Heart right ventricle (tissue), 16 donors: ENCODE measurements at places on chromosomes 2 and 18.

GRCh38 chr2:177143444-177143843, 69.2 kb upstream of the HNRNPA3 start:
- H3K27ac ChIP-seq: no peak overlapping the region
- H3K36me3 ChIP-seq: no peaks in the 10 kb centered on the region
- peaks cover 7% of the 10 kb centered on the region for H3K4me1 ChIP-seq
- no peak overlapping the region for H3K4me3 ChIP-seq
- DNase-seq: no peak

DNA sequence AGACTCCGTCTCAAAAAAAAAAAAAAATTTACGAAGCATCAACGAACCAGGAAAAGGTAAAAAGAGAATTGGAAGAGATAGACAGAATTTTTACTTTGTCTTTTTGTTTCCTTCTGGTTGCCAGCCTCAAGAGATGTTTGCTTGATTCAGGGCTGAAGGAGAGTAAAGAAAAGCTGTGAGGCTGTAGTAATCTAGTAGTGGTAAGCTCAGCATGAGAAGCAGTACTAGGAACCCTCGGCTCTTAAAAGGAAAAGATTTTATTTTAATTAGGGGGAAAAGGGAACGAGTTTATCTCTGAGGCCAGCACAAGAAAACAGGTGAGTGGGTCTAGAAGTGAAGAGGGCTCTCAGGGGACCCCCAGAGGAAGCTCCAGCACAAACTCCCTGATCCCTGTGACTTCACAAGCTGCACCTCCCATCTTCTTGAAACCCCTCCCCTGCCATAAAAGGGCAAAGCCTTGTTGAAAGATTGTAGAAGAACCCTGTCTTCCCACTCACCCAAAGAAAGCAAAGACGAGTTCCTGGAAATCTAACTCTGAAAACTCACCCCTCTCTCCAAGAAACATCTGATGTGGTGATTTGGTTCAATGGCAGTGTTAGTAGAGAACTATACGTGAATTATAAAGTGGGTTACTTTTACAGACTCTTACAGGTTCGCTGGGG, 8.6 kb downstream of the RBMS1 start:
- H3K27ac ChIP-seq: no peak overlapping the region
- H3K27me3 ChIP-seq: no peaks in the 10 kb centered on the region
- no peak for DNase-seq
- no peaks in the 10 kb centered on the region for H3K36me3 ChIP-seq
- H3K4me1 ChIP-seq: peaks cover 33% of the 10 kb centered on the region

- DNase-seq: no peak
- H3K27me3 ChIP-seq: no peaks in the 10 kb centered on the region
- no peak overlapping the region for H3K4me3 ChIP-seq
Observed at GRCh38 chr2:231745303-231746038, 35.6 kb downstream of the PDE6D start.

DNA sequence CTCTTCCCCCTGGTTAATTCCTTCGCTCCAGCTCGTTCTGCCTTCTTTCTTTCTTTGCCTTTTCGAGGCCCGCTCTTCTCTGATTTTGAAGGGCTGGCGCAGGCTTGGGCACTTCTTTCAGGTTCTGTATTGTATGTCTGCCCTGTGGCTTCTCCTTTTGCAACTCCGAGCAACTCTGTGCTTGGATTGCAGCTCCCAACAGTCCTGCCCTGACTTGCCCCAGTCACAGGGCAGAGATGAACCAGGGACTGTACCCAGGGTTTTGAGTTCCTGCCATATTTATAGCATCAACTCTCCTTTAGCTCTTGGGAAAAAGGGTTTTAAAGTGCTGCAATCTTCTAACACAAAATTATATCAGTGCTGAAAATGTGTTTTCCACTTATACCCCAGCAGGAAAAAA, 31.1 kb upstream of the CD8A start:
- no peaks in the 10 kb centered on the region for H3K36me3 ChIP-seq
- H3K4me3 ChIP-seq: no peak overlapping the region
- no peak for DNase-seq
- H3K27ac ChIP-seq: no peak overlapping the region
- peaks cover 4% of the 10 kb centered on the region for H3K27me3 ChIP-seq

- peaks cover 7% of the 10 kb centered on the region for H3K4me1 ChIP-seq
- no peak for DNase-seq
- H3K27ac ChIP-seq: no peak overlapping the region
- H3K36me3 ChIP-seq: no peaks in the 10 kb centered on the region
- no peak overlapping the region for H3K4me3 ChIP-seq
Observed at GRCh38 chr18:62027914-62028520, 135.2 kb upstream of the RNF152 start.

DNA sequence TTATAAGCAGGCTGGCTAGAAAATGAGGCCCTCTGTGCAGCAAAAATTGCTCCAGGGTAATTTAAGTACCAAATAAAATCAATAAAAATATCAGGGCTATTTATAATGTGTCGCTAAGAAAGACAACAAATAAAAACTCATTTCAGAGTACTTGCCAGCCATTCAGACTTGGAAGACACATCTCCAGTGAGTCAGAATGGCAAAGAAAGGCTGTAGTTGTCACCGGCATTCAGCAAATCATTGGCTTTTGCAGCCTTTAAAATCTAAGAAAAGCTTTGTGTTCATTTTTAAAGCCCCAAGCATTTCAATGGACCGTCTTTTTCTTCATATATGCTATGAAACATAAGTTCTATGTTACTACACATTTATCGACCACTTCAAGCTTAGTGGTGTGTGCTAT, 141.1 kb upstream of the HNMT start:
- H3K36me3 ChIP-seq: no peaks in the 10 kb centered on the region
- no peak overlapping the region for H3K27ac ChIP-seq
- H3K4me1 ChIP-seq: no peaks in the 10 kb centered on the region
- H3K27me3 ChIP-seq: no peaks in the 10 kb centered on the region
- no peak overlapping the region for H3K4me3 ChIP-seq

- no peaks in the 10 kb centered on the region for H3K27me3 ChIP-seq
- no peaks in the 10 kb centered on the region for H3K36me3 ChIP-seq
- H3K4me1 ChIP-seq: no peaks in the 10 kb centered on the region
- no peak for DNase-seq
Observed at GRCh38 chr2:57190007-57190406, 856.6 kb upstream of the VRK2 start.

DNA sequence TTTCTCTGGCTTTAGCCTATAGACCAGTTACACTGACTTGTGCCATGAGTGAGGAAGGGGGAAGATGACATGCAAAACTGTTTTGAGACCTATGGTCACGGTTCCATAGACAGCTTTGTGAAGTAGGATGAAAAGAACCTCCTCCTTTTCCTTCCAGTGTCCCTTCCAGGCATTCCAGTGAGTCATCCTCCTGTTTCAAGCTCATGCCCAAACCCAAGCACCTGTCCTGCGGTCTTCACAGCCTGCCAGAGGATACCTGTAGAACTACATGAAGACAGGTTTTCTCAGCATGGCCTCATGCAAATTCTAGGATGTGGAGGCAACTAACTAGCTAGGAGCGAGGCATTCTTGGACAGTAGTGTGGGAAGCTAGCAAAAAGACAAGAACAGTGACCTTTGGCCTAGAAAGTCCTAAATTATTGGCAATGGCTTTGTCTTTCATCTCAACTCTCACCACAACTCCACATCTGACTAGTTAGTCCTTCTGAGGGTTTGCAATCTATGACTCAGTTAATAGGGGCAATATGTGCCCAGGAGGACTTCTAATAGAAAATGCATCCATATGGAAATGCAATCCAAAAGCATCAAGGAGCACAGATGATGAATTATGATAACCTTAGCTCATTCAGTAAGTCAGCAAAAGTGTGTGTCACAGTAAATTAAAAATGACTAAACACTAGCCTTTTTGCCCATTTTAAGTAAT, 154.7 kb downstream of the RBM43 start:
- H3K4me1 ChIP-seq: no peaks in the 10 kb centered on the region
- H3K4me3 ChIP-seq: no peak overlapping the region
- no peaks in the 10 kb centered on the region for H3K36me3 ChIP-seq
- no peaks in the 10 kb centered on the region for H3K27me3 ChIP-seq

GRCh38 chr2:225326969-225327368, 72.5 kb upstream of the NYAP2 start:
- no peaks in the 10 kb centered on the region for H3K27me3 ChIP-seq
- no peak overlapping the region for H3K27ac ChIP-seq
- H3K4me1 ChIP-seq: no peaks in the 10 kb centered on the region
- H3K4me3 ChIP-seq: no peak overlapping the region
- no peak for DNase-seq

- no peak overlapping the region for H3K4me3 ChIP-seq
- no peaks in the 10 kb centered on the region for H3K36me3 ChIP-seq
- DNase-seq: no peak
- H3K4me1 ChIP-seq: no peaks in the 10 kb centered on the region
- H3K27me3 ChIP-seq: no peaks in the 10 kb centered on the region
Observed at GRCh38 chr2:79368116-79368630, 144.7 kb upstream of the CTNNA2 start.
